A375 (cell line): ENCODE measurements at places on chromosomes 6 and 20. TPM values are rescaled to one million over a fixed set of nuclear protein-coding genes. Genes with fewer than 3 reads are reported as not detected.

BPIFB2 gene
- total RNA-seq: not detected in 2 replicates

CPXM1 gene
- 0.05 TPM in 1 of 2 replicates, not detected in the other for total RNA-seq

CRYBG1 gene
- 16.7 and 18.0 TPM in 2 replicates for total RNA-seq

POU3F2 gene
- 4.5 and 5.0 TPM in 2 replicates for total RNA-seq

HAO1 gene
- 0.08 TPM in 1 of 2 replicates, not detected in the other for total RNA-seq

BMP7 gene
- 1.5 TPM in 2 replicates for total RNA-seq

ECHDC1 gene
- 36.6 and 37.1 TPM in 2 replicates for total RNA-seq

DPPA5 gene
- total RNA-seq: not detected in 2 replicates

TRIM27 gene
- total RNA-seq: 56.4 and 62.1 TPM in 2 replicates

C6orf15 gene
- total RNA-seq: not detected in 2 replicates

TAP1 gene
- 21.4 and 24.1 TPM in 2 replicates for total RNA-seq

IL17A gene
- total RNA-seq: not detected in 2 replicates

GNAS-AS1 gene
- 5.1 and 8.4 TPM in 2 replicates for total RNA-seq

TP53INP2 gene
- 2.2 and 3.1 TPM in 2 replicates for total RNA-seq

BTNL2 gene
- total RNA-seq: not detected in 2 replicates

RIMS4 gene
- 0.19 TPM in 1 of 2 replicates, not detected in the other for total RNA-seq

TREM1 gene
- 0.15 and 0.88 TPM in 2 replicates for total RNA-seq

HLA-DRB1 gene
- total RNA-seq: 67.3 and 68.2 TPM in 2 replicates

SLC17A5 gene
- 2.9 and 3.4 TPM in 2 replicates for total RNA-seq

UNC93A gene
- total RNA-seq: not detected in 2 replicates

MYL9 gene
- total RNA-seq: 3.1 and 3.2 TPM in 2 replicates

THEMIS gene
- not detected in 2 replicates for total RNA-seq

PNLDC1 gene
- not detected in 2 replicates for total RNA-seq

XKR7 gene
- not detected in 2 replicates for total RNA-seq

THBD gene
- total RNA-seq: 0.56 and 0.79 TPM in 2 replicates
